ENCODE measurements at places on chromosomes 2 and 18.

DNA sequence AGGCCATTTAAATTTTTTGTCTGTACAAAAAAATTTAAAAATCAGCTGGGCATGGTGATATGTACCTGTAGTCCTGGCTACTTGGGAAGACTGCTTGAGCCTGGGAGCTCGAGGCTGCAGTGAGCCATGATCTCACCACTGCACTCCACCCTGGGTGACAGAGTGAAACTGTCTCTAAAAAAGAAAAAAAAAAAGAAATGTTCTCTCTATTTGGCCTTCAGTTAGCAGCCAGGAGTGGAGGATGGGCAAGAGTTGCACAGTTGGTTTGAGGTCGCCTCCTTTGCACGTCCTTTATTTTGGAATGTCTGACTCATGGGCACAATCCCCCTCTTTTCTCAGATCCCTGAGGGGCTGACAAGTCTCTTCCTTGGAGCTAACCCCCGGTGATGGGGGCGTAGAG, 26.3 kb downstream of the ITM2C start:
- no peak for DNase-seq

DNA sequence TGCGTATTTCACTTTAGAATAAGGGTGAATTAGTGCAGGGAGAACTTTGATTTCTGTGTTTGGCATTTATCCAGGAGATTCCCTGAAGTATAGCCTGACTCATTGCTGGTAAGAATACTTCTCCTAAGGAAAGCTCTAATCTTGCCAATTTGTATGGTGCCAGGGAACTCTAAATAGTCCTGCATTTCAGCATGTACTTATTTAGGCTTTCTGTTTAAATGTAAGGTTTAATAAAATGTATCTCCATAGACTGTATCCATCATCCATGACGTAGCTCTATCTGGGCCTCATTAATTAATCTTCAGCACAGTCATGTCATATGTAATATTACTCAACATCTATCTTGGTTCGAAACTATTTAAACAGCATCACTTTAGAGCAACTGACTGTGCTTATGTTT, 127.7 kb downstream of the DOK6 start:
- no peak for DNase-seq

DNA sequence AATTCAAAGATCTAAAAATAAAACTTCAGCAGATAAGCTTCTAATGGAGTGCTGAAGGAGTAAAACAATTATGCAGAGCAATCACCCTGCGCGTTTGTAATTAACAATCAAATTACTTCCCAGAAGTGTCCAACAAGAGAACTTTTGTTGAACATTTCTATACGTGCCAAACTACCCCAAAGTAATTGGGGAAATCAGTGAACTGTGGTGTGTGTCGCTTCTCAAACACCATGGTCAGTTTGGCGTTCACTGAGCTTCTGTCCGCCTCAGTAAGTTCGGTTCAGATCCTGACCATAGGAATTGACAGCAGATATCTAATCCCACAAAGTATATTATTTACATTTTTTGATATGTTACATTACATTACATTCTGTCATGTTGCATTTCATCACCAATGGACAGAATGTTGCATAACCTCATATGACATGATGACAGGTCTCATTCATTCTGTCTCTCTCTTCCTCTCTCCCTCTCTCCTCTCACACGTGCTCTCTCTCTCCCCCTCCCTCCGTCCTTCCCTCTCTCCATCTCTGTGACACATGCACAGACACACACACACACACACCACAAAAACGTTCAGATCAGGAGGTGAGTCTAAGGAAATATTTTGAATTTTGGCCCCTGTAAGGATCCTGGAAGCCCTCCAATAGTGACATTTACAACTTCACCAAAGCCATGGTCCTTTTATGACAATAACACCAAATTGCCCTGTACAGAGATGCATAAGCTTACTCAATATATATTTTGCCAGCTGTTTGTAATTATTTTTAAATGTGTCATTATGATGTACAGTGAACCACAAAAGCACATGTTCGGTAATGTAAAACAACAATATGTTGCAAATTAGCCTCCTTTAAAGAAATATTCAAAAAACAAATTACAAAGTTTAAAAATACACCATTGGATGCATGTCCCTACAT, 269.2 kb downstream of the FIGN start:
- DNase-seq = no peak

- no peak for DNase-seq
Observed at GRCh38 chr2:233015019-233015645, 2.1 kb upstream of the NGEF start.

DNA sequence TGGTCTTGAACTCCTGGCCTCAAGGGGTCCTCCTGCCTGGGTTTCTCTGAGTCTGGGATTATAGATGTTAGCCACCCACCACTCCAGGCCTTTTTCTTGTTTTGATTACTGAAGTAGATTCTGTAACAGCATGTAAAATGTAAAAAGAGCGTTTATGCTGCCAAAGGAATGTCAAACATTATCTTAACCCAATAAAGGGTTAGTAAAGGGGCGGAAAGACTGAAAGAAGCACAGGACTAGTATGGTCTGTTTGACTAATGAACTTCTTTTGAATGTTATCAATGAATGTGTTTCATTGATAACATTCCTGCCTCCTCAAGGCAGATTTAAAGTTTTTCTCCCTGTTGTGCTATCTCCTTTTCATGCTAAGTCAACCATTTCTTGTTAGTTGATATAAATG, 29.4 kb downstream of the GPD2 start:
- DNase-seq = no peak

GRCh38 chr2:100542418-100542817, 20.4 kb upstream of the PDCL3 start:
- DNase-seq = no peak

DNA sequence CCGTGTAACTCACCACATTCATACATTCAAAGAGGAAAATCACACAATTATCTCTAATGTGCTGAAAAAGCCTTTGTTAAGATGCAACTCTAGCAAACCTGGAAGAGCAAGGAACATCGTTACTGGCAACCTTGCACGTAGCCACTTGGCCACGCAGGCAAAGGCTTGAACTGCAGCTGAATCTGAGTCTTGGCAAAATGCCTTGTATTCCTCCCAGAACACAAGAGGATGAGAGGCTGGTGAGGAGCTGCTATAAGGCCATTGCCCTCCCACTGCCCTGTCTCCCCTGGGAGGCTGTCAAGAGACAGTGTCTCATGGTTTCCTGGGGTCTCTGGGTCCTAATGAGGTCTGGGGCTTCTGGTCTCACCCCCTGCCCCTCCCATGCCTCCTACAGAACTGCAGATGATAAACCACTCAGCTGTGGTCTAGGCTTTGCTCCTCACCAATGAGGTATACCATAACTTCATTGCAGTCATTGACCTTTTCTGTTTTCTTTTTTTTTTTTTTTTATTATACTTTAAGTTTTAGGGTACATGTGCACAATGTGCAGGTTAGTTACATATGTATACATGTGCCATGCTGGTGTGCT, 141.4 kb downstream of the SPP2 start:
- DNase-seq = peak; percentile 16

GRCh38 chr2:212777020-212777491, 238.5 kb upstream of the ERBB4 start:
- DNase-seq = peak; percentile 26

GRCh38 chr18:8661754-8662559, 43.4 kb upstream of the MTCL1 start:
- peak; percentile 94 for DNase-seq

DNA sequence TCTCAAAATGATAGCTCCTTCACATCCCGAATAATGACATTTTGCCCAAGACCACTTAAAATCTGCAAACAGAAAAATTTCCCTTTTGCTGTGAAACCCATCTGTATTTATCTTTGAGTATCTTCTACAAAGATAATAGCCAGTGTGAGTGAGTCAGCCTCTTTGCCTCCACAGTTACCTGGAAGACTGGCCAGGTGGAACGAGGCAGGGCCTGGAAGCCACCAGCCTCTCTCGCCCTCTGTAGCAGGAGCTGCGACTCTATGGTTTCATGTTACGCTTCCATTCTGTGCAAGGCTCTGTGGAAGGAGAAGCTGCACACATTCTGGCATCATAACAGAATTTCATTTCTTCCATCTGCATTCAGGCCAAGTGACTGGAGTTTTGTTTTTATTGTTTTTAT, 9.5 kb downstream of the ELP2 start:
- no peak for DNase-seq

DNA sequence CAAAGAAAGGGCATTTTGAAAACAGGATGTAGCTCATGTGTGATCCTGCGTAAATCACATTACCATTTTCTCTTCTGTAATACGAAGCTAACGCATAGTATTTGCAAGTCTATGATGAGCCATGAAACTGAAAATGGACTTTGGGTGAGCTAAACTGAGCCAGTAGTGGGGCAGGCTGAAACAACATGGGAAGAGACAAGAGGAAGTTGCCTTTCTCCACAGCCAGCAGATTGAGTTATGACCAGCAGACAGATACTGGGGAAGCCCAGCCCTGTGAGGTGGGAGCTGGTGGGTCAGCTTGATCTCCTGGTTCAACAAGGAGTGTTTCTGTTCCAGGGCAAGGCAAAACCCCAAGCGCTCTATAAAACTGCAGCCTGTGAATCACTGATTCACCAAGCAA, 11.8 kb downstream of the CYRIA start:
- no peak for DNase-seq

- DNase-seq = no peak
Observed at GRCh38 chr2:38600242-38600891, 2.4 kb downstream of the HNRNPLL start.

DNA sequence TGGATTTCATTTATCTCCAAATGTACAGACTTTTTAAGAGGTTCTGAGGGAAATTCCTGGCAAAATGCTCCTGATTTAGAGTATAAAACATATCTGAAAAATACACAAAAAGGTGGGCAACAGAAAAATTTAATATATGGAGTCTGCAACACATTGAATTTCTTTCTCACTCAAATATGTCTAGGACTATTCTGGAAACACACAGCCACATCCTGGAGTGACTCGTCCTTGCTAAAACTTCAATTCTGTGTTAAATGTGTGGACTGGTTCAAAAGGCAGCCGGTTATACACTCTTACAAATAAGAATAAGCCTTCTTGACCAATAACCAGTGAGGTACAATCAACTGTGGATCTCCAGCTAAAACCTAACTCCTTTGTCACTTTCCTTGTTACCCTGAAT, 44.1 kb upstream of the RND3 start:
- DNase-seq = no peak

GRCh38 chr2:24768013-24768412, 25.2 kb downstream of the PTRHD1 start:
- DNase-seq = peak; percentile 16

DNA sequence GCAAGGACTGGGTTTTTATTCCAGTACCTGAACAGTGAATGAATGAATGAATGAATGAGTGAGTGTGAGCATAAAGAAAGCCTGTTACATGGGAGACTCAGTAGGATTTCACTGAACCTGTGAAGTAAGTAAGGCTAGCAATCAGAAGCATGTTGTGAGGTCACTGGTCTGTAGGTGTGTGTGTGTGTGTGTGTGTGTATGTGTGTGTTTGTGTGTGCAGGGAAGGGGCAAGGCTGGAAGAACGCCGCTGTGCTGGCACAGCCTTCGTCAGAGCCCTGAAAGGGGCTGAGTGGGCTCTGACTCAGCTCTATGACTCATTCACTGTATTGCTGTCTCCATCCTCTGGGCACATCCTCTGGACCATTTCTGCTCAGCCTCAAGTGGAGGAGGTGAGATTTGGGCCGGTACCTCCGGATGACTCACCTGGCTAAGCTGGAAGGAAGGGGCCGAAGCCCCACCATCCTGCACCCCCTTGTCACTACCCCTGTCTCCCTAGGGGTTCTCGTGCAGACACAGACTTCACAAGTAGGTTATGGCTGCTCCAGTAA, 51.4 kb upstream of the MRPL33 start:
- DNase-seq = no peak

DNA sequence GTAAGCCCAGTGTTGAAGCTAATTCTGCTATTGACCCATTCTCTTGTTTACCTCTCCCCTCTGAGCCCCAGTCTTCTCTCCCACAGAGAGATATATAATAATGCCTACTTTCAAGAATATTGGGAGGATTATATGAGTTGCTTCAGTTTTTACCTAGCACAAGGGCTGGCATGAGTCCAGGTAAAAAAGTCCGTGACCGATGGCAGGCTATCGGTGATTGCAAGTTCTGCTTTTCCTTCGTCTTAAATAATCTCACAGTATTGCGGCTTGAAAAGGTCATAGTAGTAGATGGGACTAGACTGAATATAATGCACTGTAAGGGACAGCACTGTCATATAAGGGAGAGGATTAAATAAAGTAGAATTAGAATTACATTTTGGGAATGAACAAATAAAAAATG, 77.6 kb downstream of the KIF5C start:
- no peak for DNase-seq

DNA sequence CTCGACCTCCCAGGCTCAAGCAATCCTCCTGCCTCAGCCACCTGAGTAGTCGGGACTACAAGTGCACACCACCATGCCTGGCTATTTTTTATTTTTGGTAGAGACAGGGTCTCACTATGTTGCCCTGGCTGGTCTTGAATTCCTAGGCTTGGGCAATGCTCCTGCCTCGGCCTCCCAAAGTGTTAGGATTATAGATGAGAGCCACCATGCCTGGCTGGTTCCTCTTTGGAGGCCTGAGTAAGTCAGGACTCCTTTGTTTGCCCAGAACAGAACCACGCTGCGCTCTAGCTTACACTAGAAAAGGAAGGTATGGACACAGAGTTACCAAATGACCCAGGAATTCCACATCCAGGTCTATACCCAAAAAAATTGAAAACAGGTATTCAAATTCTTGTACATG, 135.9 kb upstream of the SLC1A4 start:
- DNase-seq = no peak

GRCh38 chr18:79560042-79560860, 119.4 kb upstream of the CTDP1 start:
- no peak for DNase-seq

- DNase-seq = no peak
Observed at GRCh38 chr2:101909760-101910159, 82.0 kb upstream of the IL1R2 start.

- no peak for DNase-seq
Observed at GRCh38 chr2:64985447-64985846, 3.8 kb upstream of the SLC1A4 start.

GRCh38 chr18:23641143-23641720, 21.5 kb downstream of the ANKRD29 start:
- no peak for DNase-seq

DNA sequence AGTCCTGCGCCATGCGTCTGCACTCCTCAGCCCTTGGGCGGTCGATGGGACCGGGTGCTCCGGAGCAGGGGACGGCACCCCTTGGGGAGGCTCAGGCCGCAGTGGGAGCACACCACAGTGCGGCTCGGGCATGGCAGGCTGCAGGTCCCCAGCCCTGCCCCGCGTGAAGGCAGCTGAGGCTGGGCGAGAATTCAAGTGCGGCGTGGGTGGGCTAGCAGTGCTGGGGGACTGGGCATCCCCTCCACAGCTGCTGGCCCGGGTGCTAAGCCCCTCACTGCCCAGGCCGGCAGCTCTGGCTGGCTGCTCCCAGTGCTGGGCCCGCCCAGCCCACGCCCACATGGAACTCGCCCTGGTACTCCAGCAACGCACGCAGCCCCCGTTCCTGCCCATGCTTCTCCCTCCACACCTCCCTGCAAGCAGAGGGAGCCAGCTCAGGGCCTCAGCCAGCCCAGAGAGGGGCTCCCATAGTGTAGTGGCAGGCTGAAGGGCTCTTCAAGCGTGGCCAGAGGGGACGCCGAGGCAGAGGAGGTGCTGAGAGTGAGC, 198.3 kb upstream of the CNTNAP5 start:
- DNase-seq = no peak
